ENCODE measurements at places on chromosomes 16 and 17.
A peak's percentile ranks its signal among the peaks of the same experiment; 100 is the strongest.

- DNase-seq = no peak
Measured at GRCh38 chr17:77596491-77597417, 361.7 kb upstream of the TNRC6C start.

DNA sequence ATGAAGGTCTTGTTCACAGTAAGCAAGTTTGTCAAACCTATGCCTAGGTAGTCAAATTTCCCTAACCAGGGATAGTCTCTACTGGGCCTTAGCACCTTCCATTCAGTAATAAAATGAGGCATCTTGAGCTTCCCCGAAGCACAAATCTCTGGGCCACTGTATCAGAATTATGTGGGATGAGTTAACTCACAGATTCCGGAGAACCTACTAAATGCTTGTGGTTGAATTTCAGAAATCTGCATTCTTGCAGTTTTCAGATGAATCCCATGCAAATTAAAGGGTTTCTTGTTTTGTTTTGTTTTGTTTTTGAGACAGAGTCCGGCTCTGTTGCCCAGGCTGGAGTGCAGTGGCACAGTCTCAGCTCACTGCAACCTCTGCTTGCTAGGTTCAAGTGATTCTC, 478.8 kb upstream of the HSBP1 start:
- DNase-seq = no peak

GRCh38 chr17:16406742-16407674, 8.4 kb upstream of the TRPV2 start:
- DNase-seq = peak; percentile 40

DNA sequence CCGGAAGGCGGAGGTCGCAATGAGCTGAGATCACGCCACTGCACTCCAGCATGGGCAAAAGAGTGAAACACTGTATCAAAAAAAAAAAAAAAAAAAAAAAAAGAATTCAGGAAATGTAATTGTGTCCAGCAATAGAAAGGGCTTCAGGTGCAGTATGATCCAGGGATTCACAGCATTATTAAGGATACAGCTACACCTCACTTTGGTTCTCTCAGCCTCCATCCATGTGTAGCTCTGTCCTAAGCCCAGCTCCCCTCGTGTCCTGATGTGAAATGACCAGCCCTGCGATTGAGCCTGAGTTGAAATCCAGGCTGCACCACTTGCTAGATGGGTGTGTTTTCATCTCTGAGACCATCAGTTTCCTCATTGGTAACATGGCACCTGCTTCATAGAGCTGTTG, 3.0 kb downstream of the SLC5A10 start:
- no peak for DNase-seq

- DNase-seq = no peak
Measured at GRCh38 chr17:11916091-11916490, 81.2 kb downstream of the ZNF18 start.
